HCT116 (cell line): ENCODE measurements at places on chromosomes 1 and 21. TPM values are rescaled to one million over a fixed set of nuclear protein-coding genes. Genes with fewer than 3 reads are reported as not detected.
A peak's percentile ranks its signal among the peaks of the same experiment; 100 is the strongest.

Gene GPR3
- total RNA-seq: 2.8 TPM

Gene SLC9C2
- total RNA-seq: not detected

Gene CD1D
- not detected for total RNA-seq

Gene RPE65
- not detected for total RNA-seq

DNA sequence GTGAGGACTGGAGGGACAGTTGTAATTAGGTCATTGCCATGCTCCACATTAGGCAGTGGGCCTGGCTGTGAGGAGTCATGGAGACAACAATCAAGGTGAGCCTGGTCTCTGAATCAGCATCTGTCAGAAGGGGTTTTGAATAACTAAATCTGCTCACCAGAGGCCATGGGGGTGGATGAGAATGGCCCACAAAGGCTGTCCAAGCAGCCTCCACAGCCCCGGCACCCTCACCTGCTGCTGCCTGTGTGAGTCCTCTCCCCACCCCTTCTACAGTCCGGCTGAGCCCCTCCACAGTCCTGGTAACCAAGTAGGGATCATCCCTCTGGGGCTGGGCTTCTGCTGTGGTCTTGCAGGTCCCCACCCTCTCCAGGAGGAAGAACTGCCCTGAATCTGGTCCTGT is 2.3 kb downstream of the DPT start:
- no peak overlapping the region for H3K27ac ChIP-seq
- no peak overlapping the region for H3K4me3 ChIP-seq
- H3K4me1 ChIP-seq: no peaks in the 10 kb centered on the region
- H3K27me3 ChIP-seq: no peaks in the 10 kb centered on the region
- no peaks in the 10 kb centered on the region for H3K36me3 ChIP-seq

GRCh38 chr1:7469255-7469938 is 301.7 kb upstream of the VAMP3 start:
- H3K27ac ChIP-seq: no peak overlapping the region
- H3K4me3 ChIP-seq: no peak overlapping the region
- H3K27me3 ChIP-seq: no peaks in the 10 kb centered on the region
- peaks cover 38% of the 10 kb centered on the region for H3K4me1 ChIP-seq

DNA sequence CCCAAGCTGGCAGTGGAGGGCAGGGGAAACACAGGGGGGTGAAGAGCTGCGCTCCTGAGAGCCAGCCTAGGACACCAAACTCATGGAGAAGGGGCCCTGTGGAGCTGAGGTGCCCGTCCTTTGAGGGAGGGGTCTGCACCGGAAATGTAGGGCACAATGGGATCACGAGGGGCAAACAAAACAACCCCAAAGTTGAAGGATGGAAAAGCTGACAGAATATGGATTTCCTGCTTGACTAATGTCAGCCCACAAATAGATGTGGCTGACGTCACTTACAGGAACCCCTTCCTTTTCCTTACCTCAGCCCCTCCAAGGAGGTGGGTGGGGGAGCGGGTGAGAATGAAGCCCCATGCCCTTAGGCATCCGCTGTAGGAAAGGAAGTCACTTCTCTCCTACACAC is 110.9 kb downstream of the KCNN3 start:
- peaks cover 10% of the 10 kb centered on the region for H3K4me1 ChIP-seq
- peaks cover 26% of the 10 kb centered on the region for H3K27me3 ChIP-seq
- no peaks in the 10 kb centered on the region for H3K36me3 ChIP-seq
- no peak for DNase-seq

GRCh38 chr1:19478322-19478721 is 7.0 kb downstream of the CAPZB start:
- no peaks in the 10 kb centered on the region for H3K27me3 ChIP-seq
- DNase-seq: no peak
- H3K4me1 ChIP-seq: no peaks in the 10 kb centered on the region
- H3K4me3 ChIP-seq: no peak overlapping the region
- H3K36me3 ChIP-seq: no peaks in the 10 kb centered on the region
- no peak overlapping the region for H3K27ac ChIP-seq

DNA sequence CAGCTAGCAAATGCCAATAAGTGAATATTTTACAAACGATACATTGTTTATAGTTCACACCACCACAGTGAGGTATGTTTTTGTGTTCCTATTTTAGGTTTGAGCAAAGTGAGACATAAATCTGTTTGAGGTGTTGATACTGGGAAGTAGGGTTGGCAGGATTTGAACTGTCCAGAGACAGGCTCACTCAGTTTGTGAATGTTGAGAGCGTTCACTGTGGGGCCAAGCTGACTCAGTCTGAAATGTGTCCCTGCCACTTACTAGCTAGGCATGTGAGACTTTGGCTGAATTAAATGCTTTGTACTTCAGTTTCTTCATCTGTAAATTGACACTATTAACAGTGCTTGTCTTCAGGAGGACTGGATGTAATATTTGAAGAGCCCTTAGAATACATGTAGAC is 35.1 kb downstream of the DIRAS3 start:
- H3K4me3 ChIP-seq: no peak overlapping the region
- H3K27me3 ChIP-seq: no peaks in the 10 kb centered on the region
- H3K27ac ChIP-seq: no peak overlapping the region
- H3K36me3 ChIP-seq: no peaks in the 10 kb centered on the region
- H3K4me1 ChIP-seq: no peaks in the 10 kb centered on the region

DNA sequence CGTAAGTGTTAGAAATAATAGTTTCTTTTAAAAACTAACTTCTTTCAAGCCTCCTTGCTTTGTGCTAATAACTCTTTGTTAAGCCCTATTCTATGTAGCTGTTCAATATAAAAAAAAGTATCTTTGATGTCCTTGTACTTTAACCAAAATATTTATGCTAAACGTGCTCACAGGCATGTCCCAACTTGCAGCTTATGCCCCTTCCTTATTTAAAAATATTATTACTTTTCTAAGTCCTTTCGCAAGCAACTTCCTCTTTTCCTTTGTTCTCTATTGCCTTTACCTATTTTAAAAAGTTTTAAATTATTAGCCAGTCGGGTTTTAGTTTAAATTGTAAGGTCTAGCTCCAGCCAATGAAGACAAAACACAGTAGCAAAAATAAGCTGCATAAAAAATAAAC is 43.4 kb upstream of the NBPF3 start:
- DNase-seq: no peak
- no peak overlapping the region for H3K27ac ChIP-seq
- no peaks in the 10 kb centered on the region for H3K27me3 ChIP-seq
- H3K4me1 ChIP-seq: no peaks in the 10 kb centered on the region
- no peaks in the 10 kb centered on the region for H3K36me3 ChIP-seq
- H3K4me3 ChIP-seq: no peak overlapping the region

GRCh38 chr1:105483436-105483835 is 1573.0 kb upstream of the PRMT6 start:
- H3K27me3 ChIP-seq: no peaks in the 10 kb centered on the region
- H3K27ac ChIP-seq: no peak overlapping the region
- H3K4me3 ChIP-seq: no peak overlapping the region
- H3K4me1 ChIP-seq: no peaks in the 10 kb centered on the region

DNA sequence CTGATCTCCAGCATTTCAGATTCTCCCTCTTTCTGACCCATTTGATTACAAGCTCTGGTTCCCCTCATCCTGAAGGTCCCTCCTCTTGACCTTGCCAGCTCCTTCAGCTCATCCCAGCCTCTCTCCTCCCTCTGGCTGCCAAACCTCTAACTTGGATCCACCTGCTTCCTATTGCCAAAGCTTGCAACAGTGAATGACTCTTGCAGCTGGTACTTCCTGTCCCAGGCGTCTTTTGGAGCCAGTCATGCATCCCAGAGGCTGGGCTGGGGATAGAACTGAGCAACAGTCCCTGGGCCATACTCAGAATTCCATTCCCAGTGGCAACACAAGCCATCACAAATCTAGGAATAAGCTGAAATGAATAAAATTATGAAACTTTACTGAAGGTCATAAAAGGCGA is 27.7 kb upstream of the SPOCD1 start:
- no peaks in the 10 kb centered on the region for H3K4me1 ChIP-seq
- peak; percentile 6 for DNase-seq
- no peak overlapping the region for H3K27ac ChIP-seq
- no peaks in the 10 kb centered on the region for H3K36me3 ChIP-seq
- no peak overlapping the region for H3K4me3 ChIP-seq

DNA sequence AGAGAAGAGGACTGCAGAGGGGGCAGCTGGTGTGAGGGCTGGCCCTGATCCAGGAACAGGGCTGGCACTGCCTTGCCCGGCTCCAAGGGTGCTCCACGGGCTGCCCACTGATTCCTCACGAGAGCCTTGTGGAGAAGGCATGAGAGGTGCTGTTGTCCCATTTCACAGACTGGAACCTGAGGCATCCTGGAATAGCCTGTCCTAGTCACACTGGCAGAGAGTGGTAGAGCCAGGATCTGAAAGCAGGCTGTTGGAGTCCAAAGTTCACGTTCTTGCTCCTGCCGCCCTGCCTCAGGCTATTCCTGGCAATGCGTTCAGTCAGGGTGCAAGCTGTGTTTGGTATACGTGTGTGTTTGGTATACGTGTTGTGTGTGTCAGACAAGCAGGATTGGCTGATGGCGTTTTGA is 1.8 kb downstream of the RER1 start:
- peaks cover 25% of the 10 kb centered on the region for H3K4me1 ChIP-seq
- H3K27ac ChIP-seq: no peak overlapping the region
- no peak overlapping the region for H3K4me3 ChIP-seq
- DNase-seq: no peak
- H3K27me3 ChIP-seq: no peaks in the 10 kb centered on the region
- peaks cover 15% of the 10 kb centered on the region for H3K36me3 ChIP-seq

DNA sequence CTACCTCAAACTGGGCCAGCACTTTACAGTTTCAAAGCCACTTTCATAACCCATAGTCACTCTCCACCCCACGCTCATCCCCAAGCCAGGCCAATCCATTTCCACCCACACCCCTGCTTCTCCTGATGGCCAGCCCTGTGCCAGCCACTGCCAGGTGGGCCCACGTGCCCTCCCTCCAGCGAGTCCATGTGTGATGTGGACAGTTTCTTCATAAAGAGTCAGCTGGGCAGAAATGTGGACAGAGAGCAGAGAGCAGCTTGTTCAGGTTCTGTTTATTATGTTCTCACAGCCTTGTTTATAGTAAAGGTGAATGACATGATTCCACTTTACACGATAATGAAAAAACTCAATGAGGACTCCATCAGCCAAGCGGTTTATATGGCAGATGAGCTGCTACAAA is 37.4 kb upstream of the RGS16 start:
- no peaks in the 10 kb centered on the region for H3K36me3 ChIP-seq
- DNase-seq: no peak
- peaks cover 4% of the 10 kb centered on the region; the same call in 1 of the 2 replicates for H3K4me1 ChIP-seq
- no peak overlapping the region for H3K4me3 ChIP-seq
- H3K27me3 ChIP-seq: no peaks in the 10 kb centered on the region

- H3K4me3 ChIP-seq: no peak overlapping the region
- no peak for DNase-seq
- no peak overlapping the region for H3K27ac ChIP-seq
- no peaks in the 10 kb centered on the region for H3K4me1 ChIP-seq
These were observed 325.2 kb upstream of the NRIP1 start for GRCh38 chr21:15390049-15390448.

GRCh38 chr1:20119347-20119746 is at the start of gene PLA2G2D:
Gene PLA2G2D (minus strand): TSS chr1:20119536. CDS start chr1:20119498, 38 bp downstream.
- no peak for DNase-seq
- H3K36me3 ChIP-seq: no peaks in the 10 kb centered on the region
- H3K4me1 ChIP-seq: peaks cover 4% of the 10 kb centered on the region
- H3K27ac ChIP-seq: no peak within 1 kb of the TSS

DNA sequence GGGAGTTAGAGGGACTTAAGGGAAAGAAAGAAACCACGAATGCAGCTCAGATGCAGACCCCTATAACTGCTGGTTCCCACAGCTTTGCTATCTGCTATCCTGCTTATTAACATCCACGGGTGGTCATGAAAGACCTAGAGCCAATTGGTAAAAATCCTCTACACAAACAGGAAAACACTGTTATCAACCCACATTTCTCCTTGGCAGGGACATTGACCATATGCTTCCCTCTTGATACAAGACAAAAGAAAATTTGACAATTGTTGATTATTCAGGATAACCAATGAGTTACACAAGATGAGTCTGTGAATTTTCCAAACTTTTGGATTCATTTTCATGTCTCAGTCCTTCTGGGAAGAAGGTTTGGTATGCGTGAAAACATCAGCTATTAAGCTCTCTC is 90.4 kb downstream of the TIAM1 start:
- no peak for DNase-seq
- no peaks in the 10 kb centered on the region for H3K27me3 ChIP-seq
- H3K36me3 ChIP-seq: no peaks in the 10 kb centered on the region
- no peak overlapping the region for H3K27ac ChIP-seq
- no peak overlapping the region for H3K4me3 ChIP-seq
- H3K4me1 ChIP-seq: peaks cover 4% of the 10 kb centered on the region; the same call in 1 of the 2 replicates

GRCh38 chr1:82979593-82980236 is 1019.2 kb downstream of the TTLL7 start:
- H3K27ac ChIP-seq: no peak overlapping the region
- H3K4me3 ChIP-seq: no peak overlapping the region
- no peaks in the 10 kb centered on the region for H3K4me1 ChIP-seq
- no peaks in the 10 kb centered on the region for H3K36me3 ChIP-seq
- DNase-seq: no peak
- H3K27me3 ChIP-seq: no peaks in the 10 kb centered on the region

DNA sequence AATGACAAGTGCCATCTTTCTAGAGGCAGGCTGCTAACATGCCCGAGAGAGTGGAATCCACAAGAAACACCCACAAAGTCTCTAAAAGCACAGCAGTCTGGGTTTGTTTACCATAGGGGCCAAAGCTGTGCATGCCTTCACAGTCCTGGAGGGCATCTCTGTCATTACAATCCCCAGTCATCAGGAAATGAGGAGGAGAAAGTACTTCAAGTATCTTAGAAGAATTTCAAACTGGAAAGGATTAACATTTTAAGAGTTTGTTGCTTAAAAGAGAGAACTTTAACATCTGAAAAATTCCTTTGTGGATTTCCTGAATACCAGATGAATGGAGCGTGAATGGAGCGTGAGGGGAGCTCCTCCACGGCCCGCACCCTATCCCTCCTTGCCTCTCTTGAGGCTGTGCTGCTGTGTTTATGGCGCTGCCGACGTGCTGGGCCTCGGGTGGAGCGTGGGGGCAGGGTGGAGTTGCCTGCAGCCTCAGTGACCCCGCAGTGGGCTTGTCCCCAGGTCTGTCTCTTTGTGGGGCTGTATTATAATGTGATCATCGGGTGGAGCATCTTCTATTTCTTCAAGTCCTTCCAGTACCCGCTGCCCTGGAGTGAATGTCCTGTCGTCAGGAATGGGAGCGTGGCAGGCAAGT is 23.3 kb downstream of the SLC6A17 start:
- no peaks in the 10 kb centered on the region for H3K27me3 ChIP-seq
- DNase-seq: no peak
- no peaks in the 10 kb centered on the region for H3K36me3 ChIP-seq
- no peaks in the 10 kb centered on the region for H3K4me1 ChIP-seq
- no peak overlapping the region for H3K4me3 ChIP-seq

DNA sequence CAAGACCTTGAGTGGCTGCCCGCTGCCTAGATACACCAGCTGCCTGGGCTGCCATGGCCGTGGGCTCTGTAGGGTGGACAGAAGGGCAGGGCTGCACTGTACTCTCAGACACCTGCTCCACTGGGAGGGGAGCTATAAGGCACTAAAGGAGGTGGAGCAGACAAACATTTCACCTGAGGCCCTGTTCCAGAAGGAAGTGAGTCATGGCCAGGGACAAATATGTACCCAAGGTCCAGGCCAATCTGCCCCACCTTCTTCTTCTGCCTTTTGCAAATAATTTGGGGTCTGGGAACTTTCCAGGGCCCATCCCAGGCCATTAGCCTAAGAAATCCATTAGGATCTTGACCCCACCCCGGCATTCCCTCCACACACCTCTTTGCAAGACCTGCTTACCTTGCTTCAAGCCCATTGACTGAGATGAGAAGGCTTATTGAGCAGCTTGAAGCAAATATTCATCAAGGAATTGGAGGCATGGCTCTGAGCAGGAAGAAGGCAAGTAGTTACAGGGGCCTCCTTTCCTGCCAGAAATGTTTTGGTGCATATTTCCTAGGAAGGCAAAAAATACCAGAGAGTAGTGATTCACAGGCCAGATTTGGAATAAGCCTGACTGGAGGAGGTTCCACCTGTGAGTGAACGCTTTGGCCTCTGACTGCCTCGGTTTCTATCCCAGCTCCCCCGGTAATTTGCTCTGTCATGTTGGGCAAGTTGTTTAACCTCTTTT is at the start of gene CAPN8:
Gene CAPN8 (minus strand): TSS at position 110 of the 721 bp plus-strand sequence. CDS start 55 bp downstream, at position 55.
- H3K4me1 ChIP-seq: peaks cover 24% of the 10 kb centered on the region
- no peaks in the 10 kb centered on the region for H3K36me3 ChIP-seq
- H3K27me3 ChIP-seq: no peaks in the 10 kb centered on the region
- H3K4me3 ChIP-seq: no peak within 1 kb of the TSS
